Fibroblast of skin of abdomen (primary cell): ENCODE measurements at places on chromosomes 5 and 9.

GRCh38 chr5:181215997-181216989, 6.8 kb upstream of the TRIM41 start:
- no peak for DNase-seq

- peak; percentile 54 for DNase-seq
Observed at GRCh38 chr5:9351546-9351945, 194.3 kb downstream of the SEMA5A start.

DNA sequence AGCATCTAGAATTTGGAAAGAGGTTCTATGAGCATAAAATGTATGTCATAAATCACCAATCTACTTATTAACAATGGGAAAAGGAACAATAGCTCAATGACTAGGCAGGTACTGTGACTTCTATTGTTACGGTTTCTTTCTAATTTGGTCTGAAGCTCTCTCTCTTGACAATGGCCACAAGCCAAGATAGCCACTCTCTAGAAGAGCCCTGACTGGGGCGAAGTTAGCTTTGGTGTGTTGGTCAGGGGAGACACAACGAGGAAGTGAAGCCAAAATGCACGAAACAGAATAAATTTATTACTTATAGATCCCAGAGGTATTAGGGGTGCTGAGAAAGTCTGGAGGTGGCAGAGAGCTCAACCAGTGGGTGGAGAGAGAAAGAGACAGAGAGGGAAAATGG, 9.4 kb upstream of the RAD23B start:
- no peak for DNase-seq

DNA sequence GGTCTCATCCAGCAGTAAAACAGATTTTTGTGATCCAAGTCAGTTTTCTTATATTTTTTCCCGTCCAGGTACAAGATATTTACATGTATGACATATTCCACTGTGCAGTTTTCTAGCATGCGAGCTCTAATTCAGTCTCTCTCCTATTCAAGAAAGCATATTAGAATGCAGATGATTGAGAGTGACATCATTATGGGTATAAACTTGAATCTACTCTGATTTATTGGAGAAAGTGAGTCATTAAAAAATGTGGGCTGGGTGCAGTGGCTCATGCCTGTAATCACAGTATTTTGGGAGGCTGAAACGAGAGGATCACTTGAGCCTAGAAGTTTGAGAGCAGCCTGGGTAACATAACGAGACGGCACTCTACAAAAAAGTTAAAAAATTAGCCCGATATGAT, 6.2 kb downstream of the FER start:
- peak; percentile 69 for DNase-seq

DNA sequence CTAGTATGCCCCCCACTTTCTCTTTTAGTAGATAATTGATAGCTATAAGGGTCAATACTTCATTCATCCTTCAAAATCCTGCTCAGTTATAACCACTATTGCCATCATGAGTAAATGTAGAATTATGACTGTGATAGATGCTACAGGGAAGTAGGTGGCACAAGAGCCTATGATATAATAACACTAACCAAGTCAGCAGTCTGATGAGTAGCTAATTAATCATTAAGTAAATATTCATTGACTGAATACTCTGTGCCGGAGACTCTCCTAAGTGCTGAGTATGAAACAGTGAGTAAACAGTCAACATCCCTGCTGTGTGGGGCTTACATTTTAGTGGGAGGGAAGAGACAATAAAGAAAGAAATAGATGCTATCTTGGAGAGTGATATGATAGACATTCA, 430.3 kb upstream of the ZNF462 start:
- no peak for DNase-seq

GRCh38 chr9:129143031-129143927, 32.1 kb downstream of the PTPA start:
- DNase-seq, result peak; percentile 92

- no peak for DNase-seq
Observed at GRCh38 chr9:14957109-14957508, 46.9 kb upstream of the FREM1 start.

DNA sequence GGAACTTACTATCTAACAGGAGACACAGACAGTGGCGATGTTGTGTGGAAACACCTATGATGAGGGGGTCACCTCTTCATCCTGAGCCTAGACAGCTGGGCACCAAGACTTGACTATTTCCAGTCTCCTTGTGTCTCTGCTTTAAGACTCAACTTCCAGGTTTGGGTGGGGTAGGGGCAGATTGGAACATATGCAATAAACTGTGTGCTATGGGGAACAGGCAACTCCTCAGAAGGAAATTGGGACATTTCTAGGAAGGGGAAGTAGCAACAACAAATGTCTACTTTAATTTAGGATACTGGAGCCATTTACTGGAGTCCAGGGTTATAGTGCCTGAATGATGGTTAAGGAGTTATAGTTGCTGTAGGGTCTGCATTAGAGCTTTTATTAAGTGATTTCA, 57.3 kb downstream of the FGF18 start:
- DNase-seq, result no peak

DNA sequence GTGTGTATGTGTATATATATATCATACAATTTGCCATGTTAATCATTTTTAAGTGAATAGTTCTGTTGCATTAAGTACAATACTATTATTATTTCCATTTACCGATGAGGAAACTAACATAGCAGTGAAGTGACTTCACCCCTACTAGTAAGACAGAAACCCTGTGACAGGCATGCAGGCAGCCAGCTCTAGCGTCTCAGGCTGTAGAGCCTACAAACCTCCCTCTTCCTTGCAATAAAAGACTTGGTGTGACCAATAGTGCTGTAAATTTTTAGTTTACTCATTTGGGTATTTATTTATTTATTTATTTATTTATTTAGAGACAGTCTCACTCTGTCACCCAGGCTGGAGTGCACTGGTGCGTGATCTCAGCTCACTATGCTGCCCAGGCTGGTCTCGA, 24.7 kb downstream of the FNBP1 start:
- DNase-seq, result no peak

DNA sequence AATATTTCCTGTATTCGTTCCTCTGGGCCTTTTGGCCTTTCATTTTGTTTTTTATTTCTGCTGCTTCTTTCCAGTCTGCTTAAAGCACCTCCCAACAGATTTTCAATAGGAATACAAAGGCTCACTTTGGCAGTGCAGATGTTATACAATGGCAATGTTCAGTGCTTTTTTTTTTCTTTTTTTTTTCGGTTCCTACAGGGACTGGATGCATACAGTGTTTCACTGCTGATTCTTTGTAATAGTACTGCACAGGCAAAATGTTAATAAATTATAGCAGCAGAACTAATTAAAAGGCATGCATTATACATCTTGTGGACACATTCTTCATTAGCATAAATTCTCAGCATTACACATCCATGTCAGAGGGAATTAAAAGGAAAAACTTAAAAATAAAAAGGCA, 356.6 kb upstream of the C9orf72 start:
- no peak for DNase-seq

GRCh38 chr5:99646011-99646647, 717.3 kb upstream of the CHD1 start:
- no peak for DNase-seq

- no peak for DNase-seq
Observed at GRCh38 chr9:99361817-99362216, 139.7 kb downstream of the SEC61B start.

GRCh38 chr9:2628919-2629318, 7.3 kb downstream of the VLDLR start:
- DNase-seq, result peak; percentile 4

DNA sequence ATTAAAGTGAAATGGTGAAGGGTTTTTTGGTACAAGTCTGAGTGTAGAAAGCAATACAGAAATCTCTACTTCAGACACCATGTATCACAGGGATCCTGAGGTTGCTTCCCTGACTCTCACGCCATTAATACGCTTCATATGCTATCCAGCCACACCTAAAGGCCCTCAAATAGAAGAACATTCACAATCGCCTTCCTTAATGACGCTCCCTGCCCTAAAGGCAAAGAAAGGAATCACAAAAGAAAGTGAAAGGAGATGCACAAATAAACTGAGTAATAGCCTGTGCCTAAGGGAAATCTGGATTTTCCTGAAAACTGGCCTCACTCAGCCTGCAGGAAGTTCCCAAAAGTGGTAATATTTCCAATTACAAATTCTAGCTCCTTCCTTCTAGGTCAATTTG, 1002.7 kb upstream of the DMAC1 start:
- DNase-seq, result no peak

DNA sequence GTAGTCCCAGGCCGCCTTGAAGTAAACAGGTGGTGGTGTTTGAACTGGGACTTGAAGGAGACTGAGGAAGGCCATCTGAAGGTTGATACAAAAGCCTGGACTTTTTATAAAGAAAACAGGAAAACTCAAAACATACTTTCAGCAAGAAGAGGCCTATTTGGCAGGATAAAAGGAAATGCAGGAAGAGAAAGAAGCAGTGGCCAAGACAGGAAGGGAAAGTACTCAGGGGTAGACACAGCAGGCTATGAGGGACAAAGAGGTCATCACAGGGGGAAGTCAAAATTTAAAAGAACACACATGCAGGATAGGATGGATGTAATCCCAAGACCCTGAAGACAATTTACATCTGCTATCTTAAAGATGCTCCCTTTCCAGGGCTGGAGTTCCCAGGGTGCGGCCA, 13.0 kb downstream of the TLE1 start:
- no peak for DNase-seq

DNA sequence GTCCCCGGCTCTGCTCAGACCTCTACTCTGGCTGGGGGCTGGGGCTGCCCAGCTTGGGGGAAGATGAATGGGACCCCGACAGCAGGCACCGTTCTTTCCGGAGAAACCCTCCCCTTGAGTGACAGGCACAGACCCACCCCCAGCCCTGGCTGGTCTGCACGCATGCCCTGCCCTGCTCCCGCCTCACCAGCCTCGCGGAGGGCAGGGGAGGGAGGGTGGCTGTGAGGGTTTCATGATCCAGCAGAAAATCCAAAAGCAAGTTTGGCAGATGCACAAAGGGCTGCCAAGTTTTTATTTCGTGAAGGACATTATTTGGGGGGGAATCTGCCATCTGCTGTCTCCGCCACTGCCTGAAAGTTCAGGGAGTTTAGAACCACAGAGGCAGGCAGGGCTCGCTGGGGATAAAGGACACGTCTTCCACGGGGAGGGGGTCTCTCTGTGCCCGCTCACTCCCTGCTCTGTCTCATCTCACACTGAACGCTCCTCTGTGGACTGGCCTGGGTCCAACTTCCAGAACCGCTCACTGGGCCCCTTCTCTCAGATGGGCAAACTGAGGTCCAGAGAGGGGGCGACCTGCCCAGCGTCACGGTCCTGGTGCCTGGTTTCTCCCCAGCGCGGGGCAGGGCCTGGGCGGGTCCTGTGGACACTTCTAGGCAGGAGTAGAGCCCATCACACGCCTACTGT, 92.9 kb downstream of the RXRA start:
- DNase-seq, result no peak

DNA sequence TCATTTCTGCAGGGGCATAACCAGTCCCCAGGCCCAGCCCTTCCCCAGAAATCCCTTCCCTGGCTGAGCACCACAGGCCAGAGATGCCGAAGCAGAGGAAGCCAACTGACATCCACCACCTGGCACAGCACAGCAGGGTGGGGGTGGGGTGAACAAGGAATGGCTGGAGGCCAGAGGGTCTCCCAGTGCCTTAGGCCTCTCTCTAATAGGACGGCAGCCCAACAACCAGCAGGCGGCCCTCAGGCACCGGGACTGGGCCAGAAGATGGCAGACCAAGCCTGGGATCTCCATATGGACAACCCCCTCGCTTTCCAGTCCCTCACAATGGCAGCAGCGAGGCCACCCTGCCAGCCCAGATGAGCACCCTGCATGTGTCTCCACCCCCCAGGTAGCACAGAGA, 13.2 kb downstream of the PDLIM4 start:
- no peak for DNase-seq

GRCh38 chr9:119114681-119115080, 254.6 kb downstream of the BRINP1 start:
- DNase-seq, result no peak

- DNase-seq, result no peak
Observed at GRCh38 chr5:31173614-31174013, 19.9 kb upstream of the CDH6 start.

DNA sequence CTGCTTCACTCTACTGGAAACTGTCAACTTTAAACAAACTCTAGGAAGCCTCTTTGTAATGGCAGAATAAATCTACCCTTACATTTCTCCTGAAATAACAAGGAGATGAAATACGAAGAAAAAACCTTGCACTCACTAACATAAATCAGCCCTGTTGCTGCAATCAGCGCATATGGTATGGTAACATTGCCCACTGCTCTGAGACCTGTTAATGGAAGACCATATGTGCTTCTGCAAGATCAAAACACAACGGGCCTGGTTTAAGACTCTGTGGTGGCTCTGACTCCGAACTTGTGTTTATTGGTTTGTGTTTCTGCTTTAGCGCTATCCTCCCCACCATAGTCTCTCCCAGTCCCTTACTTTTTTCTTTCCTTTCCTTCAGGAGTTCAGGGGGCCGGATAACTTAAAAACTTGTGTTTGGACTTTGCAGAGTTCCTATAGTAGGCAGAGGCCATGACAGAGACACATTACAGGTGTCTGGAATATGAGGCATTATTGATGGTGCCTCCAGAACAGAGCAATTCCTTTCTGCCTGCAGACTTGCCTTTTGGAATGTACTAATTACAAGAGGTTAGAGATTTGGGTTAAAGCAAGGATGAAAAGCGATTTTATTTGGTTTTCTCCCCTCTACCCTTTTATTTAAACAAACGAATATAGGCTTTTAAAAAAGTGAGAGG, 110.8 kb downstream of the PSAT1 start:
- peak; percentile 54 for DNase-seq

- DNase-seq, result no peak
Observed at GRCh38 chr5:17966640-17967402, 332.6 kb downstream of the TAF11L14 start.

DNA sequence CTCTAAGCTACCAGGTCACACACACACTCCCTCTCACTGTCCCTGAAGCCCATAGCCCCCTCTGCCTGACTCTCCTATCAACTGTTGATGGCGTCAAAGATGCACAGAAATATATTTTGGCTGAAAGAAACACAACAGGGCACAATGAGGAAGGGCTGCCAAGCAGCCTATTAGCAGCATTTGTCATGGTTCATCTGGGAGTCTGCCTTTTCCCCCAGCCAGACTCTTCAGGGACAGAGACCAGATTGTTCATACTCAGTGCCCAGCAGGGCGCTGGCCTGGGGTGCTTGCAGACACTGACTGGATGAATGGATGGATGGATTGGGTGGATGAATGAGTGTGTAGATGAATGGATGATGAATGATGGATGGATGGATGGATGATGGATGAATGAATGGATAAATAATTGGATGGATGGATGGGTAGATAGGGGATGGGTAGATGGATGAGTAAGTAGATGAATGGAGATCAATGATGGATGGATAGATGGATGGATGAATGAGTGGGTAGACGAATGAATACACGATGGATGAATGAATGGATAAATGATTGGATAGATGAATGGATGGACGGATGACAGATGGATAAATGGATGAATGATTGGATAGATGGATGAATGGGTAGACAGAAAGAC, 90.5 kb downstream of the ADAMTS2 start:
- no peak for DNase-seq

GRCh38 chr5:178387856-178388190, 155.2 kb upstream of the PHYKPL start:
- DNase-seq, result no peak

- no peak for DNase-seq
Observed at GRCh38 chr9:33415501-33416038, 13.2 kb upstream of the AQP7 start.

- no peak for DNase-seq
Observed at GRCh38 chr5:96649681-96650540, 12.3 kb upstream of the CAST start.

GRCh38 chr5:90142541-90142940, 267.0 kb downstream of the CETN3 start:
- no peak for DNase-seq
